ENCODE measurements at places on chromosomes 1 and 21.

DNA sequence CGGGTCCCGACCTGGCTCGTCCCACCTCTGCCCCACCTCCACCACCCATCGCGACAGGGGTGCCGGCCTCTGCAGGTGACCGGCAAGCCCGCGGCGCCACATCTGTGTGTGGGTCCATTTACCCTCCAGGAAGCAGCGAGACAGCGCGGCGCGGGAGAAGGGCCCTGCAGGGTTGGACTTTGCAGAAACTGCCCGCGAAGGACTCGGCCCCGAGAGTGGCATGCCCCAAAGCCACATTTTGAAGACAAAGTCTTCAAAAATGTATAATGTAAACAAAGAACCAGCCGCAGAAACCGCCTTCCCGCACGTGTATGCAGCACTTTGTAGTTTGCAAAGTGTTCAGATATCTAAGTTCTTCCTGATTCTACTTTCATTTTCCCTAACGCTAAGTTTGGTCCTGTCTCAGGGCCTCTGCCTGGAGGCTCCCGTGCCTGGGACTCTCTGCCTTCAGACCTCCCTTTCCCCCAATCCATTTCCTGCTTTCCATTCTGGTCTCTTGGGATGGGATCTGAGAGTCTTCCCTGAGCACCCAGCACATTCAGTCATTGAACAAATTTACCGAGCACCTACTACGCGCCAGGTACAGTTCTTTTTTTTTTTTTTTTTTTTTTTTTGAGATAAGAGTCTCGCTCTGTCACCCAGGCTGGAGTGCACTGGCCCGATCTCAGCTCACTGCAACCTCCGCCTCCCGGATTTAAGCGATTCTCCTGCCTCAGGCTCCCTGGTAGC, 524 bp upstream of the TMCO4 start:
- DNase-seq: peak; percentile 24

GRCh38 chr1:109214695-109215623, 1.2 kb downstream of the SARS1 start:
- no peak for DNase-seq

- peak; percentile 54 for DNase-seq
Measured at GRCh38 chr1:20376880-20377494, 86.3 kb downstream of the VWA5B1 start.

DNA sequence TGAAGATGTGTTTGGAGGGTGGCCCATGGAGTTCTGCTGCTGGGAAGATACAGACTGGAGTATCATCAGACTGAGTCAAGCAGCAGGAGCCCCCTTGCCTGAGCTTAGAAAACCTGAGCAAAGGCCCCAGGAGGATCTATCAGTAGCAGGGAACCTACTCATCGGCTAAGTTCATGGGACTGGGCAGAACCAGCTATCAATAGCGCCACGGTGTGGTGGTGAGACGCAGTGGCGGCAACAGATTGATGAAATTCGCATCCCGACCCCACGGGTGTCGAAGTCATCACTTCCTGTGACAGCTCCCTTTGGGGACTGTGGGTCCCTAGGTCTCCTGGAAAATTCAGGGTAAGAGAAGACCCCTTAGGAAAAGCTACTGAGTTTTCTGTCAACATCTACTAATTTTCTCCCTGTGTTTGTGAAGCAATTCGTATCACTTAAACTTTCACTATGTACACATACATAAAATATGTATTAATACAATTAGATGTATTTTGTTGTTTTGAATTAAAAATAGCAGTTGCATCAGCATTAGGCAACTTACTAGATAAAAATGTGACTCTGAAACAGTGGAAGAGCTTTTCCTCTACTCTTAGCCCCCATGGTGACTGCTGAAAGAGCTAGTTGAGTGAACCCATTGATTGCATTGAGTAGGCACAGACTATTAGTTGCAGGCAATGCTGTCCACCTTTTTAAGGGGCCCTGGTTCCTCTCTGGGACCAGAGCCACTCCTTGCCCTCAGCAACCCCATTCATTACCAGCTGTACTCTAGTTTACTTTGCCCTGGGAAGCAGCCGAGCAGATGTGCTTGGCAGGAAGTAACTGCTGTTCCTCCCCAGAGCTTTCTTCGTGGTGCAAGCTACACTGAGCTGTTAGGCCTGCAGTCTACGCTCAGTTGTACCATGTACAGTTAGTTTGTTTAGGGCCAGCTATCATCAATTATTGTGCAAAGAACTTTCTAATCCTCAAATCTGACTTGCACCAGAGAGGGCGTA, 7.3 kb upstream of the CACNA1S start:
- DNase-seq: peak; percentile 75

DNA sequence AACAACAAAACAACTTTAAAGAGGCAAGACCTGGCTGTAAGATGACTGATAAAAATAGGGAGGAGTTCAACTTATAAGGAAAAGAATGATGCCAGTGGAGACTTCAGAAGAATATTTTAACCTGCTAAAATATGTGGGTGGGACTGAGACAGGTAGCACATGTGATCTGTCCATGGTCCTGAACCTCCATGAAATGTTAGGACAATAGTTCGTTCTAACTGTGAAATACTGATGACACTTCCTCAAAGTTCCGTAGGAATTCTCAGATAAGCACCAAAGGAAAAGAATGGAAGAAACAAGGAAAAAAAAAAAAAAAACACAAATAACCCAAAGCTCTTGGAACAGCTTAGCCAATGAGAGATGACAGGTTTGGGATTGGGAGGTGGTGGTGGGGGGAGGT, 44.7 kb downstream of the CDC42BPA start:
- no peak for DNase-seq

DNA sequence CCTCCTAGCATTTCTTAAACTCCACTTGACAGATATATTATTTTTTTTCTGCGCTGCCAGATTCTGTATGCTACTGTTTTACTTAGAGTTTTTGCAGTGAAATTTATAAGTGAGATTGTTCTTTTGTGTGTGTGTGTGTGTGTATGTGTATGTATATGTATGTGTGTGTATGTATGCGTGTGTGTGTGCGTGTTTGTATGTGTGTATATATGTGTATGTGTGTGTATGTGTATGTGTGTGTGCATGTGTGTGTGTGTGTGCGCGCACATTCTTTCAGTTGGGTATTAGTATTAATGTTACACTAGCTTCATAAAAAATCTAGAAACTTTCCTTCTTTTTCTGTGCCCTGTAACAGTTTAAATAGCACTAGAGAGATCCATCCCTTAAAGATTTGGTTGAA, 152.6 kb upstream of the CSF3R start:
- DNase-seq: no peak

DNA sequence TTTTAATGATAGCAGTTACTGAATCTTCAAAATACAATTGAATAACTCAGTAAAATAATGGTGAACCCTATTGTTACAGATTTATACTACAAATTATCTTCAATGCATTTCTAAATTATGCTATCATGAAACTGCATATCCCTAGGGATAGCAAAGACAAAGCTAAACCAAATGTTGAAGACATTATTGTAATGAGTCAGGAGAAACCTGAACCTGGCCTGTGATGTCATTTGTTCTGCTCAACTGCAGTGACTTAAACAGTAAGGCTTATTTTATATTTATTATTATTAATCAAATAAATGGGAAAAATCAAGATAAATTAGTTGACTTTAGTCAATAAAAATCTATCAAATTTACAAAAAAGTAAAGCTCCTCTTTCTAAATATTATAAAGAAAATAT, 100.3 kb downstream of the UCHL5 start:
- DNase-seq: no peak

- no peak for DNase-seq
Measured at GRCh38 chr1:51565009-51565408, 45.9 kb upstream of the EPS15 start.

- DNase-seq: no peak
Measured at GRCh38 chr1:16372535-16373285, 5.7 kb downstream of the SZRD1 start.

DNA sequence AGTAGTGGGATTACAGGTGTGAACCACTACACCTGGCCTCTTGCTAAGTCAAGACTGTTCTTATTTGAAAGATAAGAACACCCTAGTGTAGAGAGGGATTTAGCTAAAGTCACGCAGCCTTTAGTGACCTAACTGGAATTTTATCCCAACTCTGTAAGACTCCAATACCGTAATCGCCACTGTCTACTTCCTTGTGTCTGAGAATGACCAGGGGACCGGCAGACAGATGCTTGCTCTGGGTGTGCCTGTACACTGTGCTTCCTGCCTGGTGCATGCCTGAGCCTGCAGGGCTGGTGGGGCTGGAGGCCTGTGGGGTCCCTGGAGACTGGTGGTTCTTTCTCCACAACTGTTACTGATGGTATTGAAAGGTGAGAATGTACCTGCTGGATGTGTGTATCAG, 15.3 kb downstream of the MFSD2A start:
- no peak for DNase-seq

DNA sequence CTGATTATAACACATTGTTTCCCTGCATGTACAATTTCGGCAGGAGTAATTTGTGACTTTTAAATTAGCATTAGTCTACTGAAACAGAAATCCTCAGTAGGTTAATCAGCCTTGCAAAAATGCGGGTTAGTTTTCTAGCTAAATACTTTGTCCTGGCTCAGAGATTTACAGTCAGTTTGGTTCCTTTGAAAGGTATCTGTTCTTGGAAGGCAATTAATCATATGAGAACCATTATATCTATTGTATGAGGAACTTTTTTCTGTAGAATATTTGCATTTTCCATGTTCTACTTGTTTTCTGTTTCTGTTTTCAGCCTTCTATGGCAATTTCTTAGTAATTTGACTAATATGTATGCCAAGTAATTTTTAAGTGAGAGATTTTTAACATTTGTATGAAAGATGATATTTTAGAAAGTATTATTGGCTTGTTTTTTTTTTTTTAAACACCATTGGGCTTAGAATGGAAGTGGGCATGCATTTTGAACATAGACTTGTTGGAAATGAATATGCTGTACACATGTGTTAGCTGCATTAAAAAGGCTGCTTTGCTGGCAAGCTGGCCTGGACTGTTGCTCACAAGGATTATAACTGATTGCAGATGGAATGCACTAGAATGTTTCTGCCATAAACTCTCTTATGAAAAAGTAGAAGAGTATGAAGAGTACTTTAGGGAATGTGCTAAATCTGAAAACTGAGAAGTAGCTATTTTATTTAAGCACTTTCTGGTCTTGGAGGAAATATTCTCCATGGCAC, 26.2 kb downstream of the KIF1B start:
- no peak for DNase-seq

GRCh38 chr1:203479646-203480045, 4.0 kb downstream of the PRELP start:
- DNase-seq: no peak

DNA sequence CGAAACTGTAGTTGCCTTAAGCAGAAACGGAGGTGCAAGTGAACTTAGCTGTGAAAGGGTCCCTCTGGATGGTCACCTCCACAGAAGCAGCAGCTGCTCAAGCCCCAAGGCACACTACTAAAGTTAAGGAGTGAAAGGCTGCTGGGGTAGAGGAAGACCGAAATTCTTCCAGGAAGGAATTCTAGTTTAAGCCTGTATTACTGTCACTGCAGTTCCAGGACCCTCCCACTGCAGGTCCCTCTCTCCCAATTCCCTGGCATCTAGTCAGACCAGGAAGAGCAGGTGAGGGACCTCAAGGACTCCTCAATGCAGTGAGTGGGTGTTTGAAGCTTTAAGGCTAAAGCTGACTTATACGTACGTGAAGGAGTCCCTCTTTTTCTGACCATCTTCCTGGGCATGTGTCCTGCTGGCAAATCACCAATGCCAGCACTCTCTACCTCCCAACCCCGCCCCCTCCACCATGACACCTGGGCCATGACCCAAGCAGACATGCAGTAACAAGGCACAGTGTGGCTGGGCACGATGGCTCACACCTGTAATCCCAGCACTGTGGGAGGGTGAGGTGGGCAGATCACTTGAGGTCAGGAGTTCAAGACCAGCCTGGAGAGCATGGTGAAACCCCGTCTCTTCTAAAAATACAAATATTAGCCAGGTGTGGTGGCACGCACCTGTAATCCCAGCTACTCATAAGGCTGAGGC, 57.2 kb downstream of the TGFBR3 start:
- no peak for DNase-seq

DNA sequence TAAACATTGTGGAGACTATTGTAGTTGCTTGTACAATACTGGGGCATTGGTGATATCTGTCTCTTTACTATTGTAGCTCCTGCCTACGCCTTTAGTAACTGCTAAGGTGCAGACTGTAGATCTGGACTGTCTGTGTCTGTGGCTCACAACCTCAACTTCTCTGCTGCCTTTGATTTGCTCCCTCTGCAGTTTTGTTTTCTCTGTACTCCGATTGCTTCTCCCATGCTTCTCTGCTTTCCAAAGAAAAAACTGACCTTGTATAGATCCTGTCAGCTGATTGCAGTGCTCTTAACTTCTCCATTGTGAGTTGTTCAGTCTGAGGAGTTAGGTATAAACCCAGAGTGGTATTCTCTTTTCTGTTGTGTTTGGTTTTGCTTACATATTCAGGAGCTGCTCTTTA, 15.3 kb downstream of the MAGI3 start:
- no peak for DNase-seq

GRCh38 chr1:109712321-109712864, 342 bp downstream of the GSTM5 start:
- DNase-seq: no peak

DNA sequence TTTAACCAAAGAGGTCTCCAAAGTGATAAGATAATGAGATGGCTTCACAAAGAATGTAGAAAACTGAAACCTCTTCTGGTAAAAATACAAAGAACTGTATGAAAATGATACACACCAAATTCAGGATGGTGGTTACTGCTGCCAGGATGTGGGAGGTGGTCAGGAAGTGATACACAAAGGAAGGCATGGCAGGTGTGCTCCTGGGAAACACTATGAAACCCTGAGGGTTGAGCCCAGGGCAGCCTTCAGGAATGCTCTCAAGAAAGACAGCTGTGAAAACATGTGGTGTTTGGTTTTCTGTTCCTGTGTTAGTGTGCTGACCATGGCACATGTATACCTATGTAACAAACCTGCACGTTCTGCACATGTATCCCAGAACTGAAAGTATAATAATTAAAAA, 109.3 kb downstream of the NTNG1 start:
- no peak for DNase-seq

DNA sequence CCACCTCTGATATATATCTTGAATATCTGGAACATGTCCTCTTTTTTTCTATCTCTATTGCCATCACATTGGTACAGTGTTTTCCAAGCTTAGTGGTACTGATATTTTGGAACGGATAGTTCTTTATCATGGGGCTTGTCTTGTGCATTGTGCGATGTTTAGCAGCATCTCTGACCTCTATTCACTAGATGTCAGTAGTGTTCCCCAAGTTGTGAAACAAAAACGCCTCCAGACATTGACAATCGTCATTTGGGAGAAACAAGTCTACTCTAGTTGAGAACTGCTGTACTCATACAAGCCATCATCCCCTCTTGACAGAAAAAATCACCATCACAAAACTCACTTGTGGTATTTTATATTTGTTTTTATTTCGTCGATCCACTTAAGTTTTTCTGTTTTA, 79.7 kb upstream of the CHODL start:
- DNase-seq: no peak

DNA sequence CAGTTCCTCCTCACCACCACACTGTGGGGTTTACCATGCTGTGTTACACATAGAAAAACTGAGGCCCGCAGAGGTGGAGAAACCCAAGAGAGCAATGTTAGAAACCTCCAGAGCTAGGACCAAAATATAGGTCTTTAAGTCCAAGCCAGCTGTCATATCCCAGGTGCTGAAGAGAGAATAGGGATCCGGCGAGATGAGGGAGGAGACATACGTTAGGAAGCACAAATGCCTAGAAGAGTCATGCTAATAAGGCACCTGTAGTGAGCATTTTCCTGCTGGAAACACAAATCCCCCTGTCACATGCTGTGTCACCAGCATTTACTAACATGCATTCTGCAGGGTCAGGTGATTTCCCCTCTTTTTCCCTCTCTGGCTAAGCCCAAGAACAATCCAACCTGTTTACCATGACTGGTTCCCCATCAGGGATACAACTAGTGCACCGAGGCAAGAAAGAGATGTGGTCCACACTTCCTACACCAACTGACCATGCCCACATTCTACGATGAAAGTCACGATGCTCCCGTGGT, 168.6 kb upstream of the CAMK1G start:
- DNase-seq: no peak
